ENCODE measurements at places on chromosomes 5 and 9.
A peak's percentile ranks its signal among the peaks of the same experiment; 100 is the strongest.

DNA sequence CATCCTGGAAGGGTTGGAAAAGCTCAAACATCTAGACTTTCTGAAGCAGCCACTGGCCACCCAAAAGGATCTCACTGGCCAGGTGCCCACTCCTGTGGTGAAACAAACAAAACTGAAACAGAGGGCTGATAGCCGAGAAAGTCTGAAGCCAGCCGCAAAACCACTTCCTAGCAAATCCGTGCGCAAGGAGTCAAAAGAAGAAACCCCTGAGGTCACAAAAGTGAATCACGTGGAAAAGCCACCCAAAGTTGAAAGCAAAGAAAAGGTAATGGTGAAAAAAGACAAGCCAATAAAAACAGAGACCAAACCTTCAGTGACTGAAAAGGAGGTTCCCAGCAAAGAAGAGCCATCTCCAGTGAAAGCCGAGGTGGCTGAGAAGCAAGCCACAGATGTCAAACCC is 87.6 kb downstream of the MAP1B start:
- DNase-seq, result no peak

DNA sequence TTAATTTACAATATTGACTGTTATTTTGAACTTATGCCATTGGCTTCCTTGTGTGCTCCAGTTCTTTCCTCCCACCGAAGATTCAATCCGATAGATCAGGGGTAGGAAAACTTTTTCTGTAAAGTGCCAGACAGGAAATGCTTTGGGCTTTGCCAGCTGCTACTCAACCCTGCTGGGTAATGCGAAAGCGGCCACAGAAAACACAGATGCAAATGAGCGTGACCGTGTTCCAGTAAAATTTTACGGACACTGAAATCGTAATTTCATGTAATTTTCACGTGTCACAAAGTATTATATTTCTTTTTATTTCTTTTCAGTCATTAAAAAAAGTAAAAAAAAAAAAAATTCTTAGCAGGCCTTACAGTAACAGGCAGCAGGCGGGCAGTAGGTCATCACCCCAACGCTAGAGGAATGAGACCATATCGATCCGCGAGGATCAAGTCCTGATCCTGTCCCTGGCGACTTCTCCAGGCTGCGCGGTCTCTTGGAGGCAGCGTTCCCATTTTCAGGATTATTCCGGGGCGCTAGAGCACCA is 599 bp downstream of the NMRK1 start:
- peak; percentile 72 for DNase-seq

DNA sequence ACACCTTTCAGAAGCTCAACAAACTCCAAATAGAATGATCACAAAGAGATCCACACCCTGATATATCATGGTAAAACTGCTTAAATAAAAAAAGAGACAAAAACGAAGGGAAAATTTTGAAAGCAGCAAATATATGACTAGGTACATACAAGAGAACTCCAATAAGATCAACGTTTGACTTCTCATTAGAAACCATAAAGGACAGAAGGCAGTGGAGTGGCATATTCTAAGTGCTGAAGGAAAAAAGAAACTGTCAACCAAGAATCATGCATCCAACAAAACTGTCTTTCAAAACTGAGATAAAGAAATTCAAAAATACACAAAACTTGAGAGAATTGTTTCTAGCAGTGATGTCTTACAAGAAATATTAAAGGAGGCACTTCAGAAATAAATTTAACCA is 11.2 kb downstream of the SLC22A4 start:
- no peak for DNase-seq

GRCh38 chr5:33937707-33938506 is 1.7 kb downstream of the RXFP3 start:
- no peak for DNase-seq

DNA sequence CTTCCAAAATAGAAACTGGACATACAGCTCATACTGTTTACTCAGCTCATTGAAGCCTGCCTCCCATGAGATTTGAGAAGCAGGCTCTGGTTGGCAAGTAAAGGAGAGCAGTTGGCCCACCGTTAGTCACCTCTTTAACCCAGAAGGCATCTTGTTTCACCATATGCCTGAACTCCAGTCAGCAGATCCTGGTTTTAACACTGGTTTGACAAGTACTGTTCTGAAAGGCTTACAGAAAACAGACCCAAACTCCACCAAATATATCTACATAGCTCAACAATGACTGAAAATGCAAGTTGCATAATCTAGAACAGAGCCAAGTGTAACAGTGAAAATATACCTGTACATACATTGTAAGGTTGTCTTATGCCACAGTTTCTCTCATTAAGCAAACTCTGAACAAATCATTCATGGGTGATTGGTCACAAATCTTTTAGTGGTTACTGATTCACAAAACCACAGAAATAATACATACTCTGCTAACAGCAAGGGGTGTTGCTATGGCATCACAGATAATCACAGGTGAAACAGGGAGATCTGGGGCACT is 198.8 kb downstream of the BNC2 start:
- peak; percentile 95 for DNase-seq

Measured in kidney tubule cell (primary cell).